Fibroblast of skin of scalp (primary cell): ENCODE measurements at places on chromosomes 4 and X.
A peak's percentile ranks its signal among the peaks of the same experiment; 100 is the strongest.

- DNase-seq = no peak
Measured at GRCh38 chr4:32744211-32744610, 2024.0 kb downstream of the PCDH7 start.

DNA sequence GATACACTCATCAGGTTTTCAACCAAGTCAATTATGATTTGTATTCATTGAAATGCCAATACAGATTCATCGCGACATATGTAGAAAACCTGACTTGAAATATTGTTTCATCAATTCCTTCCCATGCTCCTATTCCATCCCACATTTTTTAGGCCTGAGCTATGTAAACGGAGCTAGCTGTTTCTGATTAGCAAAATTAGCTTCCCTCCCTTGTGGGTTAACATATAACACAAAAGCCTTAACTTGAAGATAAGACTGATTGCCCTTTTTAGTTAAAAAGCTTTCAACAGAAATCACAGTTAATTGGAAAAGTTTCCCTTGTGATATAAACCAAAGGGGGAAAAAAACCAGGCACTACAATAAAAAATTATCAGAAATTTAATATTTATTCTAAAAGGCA, 32.8 kb upstream of the DCLK2 start:
- no peak for DNase-seq

GRCh38 chr4:105127170-105127445, 19.6 kb upstream of the TET2 start:
- DNase-seq = no peak

DNA sequence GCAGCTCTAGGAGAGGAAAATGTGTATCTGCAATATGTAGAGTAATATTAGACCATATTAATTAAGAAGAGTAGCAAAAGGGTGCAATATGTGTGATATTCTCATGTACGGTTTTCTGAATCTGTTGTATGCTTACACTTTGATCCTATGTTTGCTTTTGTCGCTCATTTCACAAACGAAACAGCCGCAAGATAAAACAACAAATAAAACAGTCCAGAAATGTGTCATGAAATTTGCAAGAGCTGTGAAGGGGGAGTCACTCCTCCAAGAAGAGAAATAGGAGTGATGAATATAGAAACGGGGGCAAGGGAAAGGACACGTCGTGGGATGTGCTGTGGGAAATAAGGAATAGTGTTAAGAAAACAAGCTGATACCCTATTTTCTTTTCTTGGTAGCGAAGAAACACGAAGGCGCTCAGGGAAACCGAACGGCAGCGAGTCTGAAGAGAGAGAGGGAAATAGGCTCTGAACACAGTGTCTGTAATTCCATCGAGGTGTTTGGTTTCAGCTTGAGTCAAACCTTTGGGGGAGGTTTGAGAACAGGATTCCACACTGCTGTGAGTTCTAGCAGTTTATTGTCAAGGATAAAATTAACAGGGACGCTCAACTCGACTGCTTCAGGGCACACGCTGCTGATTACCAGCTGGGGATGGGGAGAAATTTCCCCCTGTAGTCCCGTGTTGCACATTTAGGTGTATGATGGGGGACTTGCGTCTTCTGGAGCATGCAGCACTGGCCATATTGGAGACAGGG, 595.6 kb upstream of the TENM3 start:
- peak; percentile 62 for DNase-seq

- DNase-seq = peak; percentile 74
Measured at GRCh38 chr4:76449362-76449767, 14.3 kb downstream of the SHROOM3 start.

- peak; percentile 58 for DNase-seq
Measured at GRCh38 chr4:86306816-86307215, 53.0 kb downstream of the MAPK10 start.

GRCh38 chr4:16124232-16124631, 40.4 kb upstream of the PROM1 start:
- DNase-seq = no peak

- peak; percentile 81 for DNase-seq
Measured at GRCh38 chr4:41281038-41281634, 24.4 kb downstream of the UCHL1 start.

DNA sequence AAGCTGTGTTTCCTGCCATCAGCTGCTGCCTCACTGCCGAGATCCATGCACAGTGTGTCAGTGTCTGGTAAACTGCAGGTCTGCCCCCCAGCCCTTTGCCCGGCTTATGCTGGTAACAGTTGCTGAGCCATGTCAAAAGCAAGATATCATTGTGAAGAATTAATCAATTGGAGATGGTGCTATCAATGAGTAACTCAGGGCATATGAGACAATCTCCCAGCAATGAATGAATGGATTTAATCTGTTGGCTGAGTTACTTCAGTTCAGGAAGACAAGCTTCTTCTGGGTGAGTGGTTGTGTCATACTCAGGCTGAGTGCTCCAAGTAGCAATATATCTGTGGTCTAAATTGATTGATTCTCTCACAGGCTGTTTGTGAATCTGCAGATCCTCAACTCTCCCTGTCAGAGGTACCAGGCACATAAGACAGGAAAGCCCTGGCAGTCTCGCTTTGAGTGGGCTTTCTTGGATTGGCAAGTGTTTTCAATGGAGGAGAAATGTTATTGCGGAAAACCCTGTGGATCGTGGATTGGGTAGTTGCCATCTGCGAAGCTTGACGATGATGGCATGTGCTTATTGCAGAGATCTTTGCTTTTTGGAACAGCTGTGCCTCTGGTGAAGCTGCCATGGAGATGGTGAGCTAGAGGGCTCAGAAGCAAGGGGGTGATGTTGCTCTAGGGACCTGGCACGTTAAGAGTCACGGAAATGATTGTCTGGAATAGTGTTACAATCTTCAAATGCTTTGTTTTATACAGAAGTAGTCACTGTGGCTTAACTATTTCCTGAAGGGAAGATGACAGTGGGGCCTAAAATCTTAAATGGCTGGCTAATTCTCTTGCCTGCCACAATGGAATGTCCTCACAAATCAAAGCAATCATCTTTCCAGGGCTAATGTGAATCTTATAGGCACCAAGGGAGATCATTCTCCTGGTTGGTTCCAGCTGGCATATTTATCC, 147.6 kb upstream of the TBC1D9 start:
- DNase-seq = peak; percentile 43

DNA sequence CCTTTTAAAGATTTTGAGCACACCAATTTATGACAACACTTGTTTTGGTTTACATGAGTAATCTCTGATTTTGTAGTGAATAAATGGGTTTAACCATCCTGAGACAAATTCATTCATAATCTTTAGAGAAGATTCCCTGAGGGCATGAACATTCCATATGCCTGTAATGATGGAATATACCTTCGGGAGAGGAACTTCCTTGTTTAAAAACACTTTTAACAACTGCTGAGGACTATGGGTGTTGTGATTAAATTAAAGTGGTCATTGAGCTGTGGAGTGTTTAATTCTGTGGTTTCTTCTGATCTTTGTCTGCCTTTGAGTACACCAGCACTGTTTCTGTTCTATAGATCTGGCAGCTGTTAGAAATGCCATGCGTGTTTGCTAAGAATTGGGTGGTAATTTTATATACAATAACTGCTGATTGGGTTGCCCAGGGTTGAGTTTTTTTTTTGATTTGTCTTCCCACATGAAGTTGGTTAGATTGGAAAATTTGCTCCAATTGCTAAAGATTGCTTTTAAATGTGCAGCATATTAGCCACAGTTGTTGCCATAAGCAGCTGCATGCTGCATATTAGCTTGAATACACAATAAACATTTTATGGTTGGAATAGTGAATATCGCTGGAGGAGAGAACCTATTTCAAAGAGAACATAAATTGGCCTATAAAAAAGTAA, 86.8 kb downstream of the DCLK2 start:
- DNase-seq = no peak

DNA sequence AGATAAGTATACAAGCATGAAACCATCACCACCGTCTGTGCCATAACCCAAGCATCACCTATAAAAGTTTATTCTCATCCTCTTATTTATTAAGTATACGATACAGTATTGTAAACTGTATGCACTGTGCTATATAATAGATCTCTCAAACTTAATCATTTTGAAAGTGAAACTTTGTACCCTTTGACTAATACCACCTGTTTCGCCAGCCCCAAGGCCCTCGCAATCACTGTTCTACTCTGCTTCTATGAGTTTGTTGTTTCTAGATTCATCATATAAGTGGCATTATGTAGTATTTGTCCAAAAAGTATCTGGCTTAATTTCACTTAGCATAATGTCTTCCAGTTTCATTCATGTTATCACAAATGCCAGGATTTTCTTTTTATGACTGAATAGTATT, 72.1 kb upstream of the DOCK11 start:
- DNase-seq = no peak

GRCh38 chrX:39716802-39717540, 380.8 kb downstream of the BCOR start:
- DNase-seq = no peak

GRCh38 chrX:40462795-40463194, 118.0 kb upstream of the ATP6AP2 start:
- peak; percentile 41 for DNase-seq

DNA sequence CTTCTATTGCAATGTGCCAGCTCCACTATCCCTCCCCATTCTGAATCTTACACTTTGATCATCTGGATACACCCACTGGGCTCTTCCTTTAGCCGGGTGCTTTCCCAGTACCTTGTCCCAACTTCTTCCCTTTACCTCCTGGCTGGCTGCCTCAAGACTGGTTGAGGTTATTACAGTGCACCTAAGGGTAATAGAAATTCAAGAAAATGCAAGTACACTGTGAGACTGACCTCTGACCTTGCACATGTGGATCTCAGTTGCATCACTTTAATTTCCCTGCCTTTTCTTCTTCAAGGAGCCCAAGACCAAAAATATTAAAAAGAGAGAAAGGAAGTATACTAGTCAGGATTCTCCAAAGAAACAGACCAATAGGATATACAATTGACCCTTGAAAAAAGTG, 53.9 kb upstream of the NOCT start:
- DNase-seq = no peak

DNA sequence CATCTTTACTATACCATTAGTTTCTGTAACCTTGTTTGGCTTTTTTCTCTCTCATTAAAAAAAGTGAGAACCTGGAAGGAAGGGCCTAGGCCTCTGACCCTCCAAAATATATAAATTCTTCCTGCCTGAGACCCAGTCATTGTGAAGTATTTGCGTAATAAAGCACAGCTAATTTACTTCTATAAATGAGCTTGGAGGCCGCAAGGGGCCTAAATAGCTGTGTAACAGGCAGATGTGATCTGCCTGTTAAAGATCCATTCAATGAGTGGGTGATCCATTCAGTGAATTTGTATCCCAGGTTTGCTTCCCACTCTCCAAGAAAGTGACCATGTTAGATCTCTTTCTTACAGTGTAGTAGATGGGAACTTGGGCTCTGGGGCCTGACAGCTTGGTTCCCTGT, 595 bp upstream of the PYURF start:
- no peak for DNase-seq

GRCh38 chr4:65954416-65954815, 284.1 kb upstream of the EPHA5 start:
- no peak for DNase-seq

GRCh38 chr4:150600812-150601445, 19.0 kb downstream of the MAB21L2 start:
- DNase-seq = no peak

- no peak for DNase-seq
Measured at GRCh38 chr4:70402762-70403161, 5.0 kb downstream of the OPRPN start.

DNA sequence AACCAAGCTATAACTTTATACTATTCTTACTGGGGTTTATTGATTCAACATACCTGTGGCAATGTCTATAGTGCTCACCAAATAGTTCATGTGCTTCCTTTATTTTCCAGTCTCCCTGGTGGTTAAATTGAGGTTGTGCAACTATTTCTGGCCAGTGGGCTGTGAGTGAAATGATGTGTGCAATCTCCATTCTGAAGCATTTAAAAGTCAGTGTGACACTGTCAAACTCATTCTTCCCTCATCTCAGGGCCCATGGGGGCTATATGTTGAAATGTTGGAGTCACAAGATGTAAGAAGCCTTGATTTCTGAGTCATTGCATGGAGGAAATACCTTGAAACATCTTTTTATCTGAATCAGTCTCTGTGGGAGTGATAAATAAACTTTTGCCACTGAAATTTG, 414.3 kb upstream of the RPS6KA3 start:
- DNase-seq = peak; percentile 85

DNA sequence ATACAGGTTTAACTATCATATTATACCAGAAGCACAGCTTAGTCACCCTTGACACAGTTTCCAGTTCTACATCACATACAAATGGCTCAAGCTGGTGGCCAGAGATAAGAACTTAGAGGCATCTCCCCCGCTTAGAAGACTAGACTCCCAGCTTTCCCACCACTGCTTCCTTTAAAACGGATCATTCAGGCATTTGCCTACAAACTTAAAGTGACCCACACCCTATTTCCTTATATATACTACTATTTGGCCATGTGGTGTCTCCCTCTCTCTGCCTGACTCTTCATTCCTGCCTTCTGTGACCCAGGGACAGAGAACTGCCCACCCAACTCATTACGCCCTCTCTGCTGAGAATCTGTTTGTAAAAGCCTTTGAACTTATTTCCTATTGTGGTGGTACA, 781.2 kb upstream of the DIAPH2 start:
- no peak for DNase-seq

DNA sequence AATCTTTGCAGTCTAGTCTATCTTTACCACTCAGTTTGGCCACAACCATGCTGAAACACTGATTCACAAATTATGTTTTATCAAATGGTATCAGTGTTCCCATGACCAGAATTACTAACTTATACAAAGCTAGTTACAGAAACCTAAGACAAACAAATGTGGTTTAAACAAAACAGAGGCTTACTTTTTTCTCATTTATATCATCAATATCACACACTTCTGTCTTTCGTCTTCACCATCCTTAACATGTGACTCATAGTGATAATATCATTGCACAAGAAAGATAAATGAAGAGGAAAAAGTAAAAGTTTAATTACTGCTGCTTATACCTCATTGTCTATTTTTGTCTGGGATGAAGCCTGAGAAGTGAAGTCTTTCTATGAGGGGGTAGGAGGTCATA, 406.6 kb downstream of the PCDH10 start:
- DNase-seq = no peak

DNA sequence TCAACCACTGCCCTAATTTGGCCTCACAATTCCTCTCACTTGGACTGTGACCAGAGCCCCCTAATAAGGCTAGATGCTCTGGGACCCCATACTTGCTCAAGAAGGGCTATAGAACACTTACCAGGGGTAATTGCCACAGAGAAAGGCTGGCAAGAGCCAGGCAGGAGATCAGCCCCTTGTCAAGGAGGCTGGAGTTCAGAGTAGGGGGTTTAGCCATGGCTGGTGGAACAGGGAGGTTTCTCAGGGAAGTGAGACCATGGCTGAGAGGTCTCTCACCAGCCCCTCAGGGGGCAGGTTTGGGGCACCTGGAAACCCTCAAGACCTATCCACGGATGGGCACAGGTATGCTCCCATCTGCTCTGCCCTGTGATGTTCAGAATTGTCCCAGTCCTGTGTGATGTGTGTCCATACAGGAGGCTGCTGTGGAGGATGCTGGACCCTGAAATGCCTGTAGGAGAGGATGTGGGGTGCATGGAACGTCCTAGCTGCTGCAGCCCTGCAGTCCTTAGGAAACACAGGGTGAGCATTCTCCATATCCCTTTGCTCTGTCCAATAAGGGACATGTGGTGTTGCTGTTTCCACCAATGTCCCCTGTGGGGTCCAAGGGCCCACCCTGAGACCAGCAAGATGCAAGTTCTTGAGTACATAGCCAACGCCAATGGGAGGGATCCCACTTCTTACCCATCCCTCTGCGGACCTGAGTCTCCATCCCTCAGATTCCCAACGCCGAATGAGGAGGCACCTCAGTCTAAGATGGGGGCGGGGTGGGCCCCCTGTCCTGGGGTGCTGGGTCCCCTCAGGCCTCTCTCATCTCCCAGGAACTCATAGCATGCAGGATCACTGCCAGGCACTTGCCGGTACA, 16.4 kb upstream of the HSFX1 start:
- DNase-seq = no peak

- no peak for DNase-seq
Measured at GRCh38 chr4:52368895-52369294, 290.2 kb downstream of the USP46 start.
